ENCODE measurements at places on chromosomes 7 and 10.
A peak's percentile ranks its signal among the peaks of the same experiment; 100 is the strongest.

GRCh38 chr10:74058658-74059057 is 60.7 kb downstream of the VCL start:
- DNase-seq: no peak

- DNase-seq: no peak
Measured at GRCh38 chr7:151210087-151210854, at the start of gene H2BK1. TSS of gene H2BK1 (minus strand) at chr7:151210488. CDS start at chr7:151210318, 170 bp downstream.

GRCh38 chr10:47383261-47384147 is 589 bp downstream of the ZNF488 start:
- no peak for DNase-seq

GRCh38 chr10:62724465-62724864 is 80.1 kb upstream of the ADO start:
- no peak for DNase-seq

GRCh38 chr7:1257863-1258262 is 25.2 kb downstream of the UNCX start:
- no peak for DNase-seq

DNA sequence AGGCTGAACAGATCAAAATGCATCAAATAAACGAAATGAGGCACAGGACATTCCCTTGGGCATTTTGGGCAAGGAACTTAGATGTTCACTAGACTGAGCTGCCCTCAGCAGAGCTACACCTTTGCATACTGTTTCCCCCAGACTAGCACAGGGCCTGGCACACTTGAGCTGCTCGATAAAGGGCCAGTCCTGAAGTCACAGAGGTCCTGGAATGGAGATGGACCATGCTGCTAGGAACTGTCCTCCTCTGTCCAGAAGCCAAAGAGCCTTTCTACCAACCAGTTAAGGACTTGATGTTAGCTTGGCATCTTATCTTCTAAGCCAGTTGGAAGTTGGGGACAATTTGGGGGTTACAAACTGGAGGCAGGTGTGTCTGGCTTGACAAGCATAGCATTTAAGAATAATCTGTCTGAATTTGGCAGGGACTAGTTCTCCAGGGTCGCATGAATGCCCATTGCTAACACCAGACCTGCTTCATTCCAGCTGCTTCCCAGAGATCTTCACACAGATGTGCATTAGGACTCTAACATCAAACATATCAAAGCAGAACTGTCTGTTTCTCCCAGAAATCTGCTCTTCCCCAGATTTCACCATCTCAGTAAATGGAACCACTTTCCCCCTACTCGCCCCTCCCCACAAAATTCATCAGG is 152.2 kb upstream of the PDE1C start:
- DNase-seq: no peak

- DNase-seq: no peak
Measured at GRCh38 chr7:80206763-80207162, 72.1 kb downstream of the GNAI1 start.

DNA sequence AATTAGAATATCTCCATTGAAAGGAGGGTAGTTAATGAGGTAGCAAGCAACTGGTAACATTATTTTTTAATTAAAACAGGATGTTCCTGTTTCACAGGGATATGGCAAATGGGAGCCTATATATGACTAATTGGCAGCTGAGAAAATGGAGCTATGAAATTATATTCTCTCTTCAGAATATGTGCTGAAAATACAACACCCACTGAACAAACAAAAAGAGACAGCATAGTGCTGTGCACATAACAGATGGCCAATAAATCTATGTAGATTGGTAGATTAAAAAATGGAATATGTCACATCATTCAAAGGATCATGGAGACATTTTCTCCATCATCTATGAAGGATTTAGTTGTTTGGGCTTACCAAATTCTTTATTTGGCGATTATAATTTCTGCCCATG is 362.0 kb downstream of the GPR37 start:
- no peak for DNase-seq

DNA sequence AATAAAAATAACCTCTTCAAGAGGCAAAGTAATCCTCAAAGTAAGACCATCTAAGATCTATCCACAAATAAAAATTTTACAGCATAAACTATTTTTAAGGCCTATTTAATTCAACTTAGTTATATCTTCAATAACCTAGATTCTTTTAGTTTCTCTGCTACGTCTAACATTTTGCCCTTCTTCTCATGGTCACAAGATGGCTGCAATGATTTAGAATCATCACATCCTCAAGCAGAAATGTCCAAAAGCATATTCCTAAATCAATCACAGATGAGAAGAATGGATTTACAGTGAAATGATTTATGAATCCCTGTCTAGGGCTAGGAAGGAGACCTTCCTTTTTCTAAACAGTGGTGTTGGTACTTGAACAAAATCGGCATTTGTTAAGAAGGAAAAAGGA is 304.7 kb downstream of the ARHGAP12 start:
- DNase-seq: no peak

DNA sequence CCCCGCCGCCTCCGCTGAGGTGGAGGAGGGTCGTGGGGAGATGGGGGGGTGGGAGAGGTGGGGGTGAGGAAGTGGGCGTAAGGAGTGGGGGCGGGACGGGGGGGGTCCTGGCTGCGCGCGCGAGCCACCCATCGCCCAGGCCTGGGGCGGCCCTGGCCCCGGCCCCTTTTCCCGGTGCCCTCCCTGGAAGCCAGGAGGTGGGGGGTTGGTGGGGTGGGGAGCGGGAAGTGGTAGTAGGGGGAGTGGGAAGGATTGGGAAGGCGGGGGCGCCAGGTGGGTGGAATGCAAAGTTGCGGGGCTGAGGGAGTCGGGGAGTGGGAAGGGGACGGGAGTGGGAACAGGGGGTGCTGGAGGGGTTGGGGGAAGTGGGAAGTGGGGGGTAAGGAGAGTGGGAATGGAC is 319 bp upstream of the MMD2 start:
- DNase-seq: no peak

- DNase-seq: no peak
Measured at GRCh38 chr10:126705131-126705530, 34.6 kb upstream of the C10orf90 start.

- DNase-seq: no peak
Measured at GRCh38 chr7:17029150-17029549, 147.4 kb upstream of the AGR3 start.

- no peak for DNase-seq
Measured at GRCh38 chr10:30095631-30096422, 36.4 kb upstream of the JCAD start.

GRCh38 chr10:33428682-33429081 is 94.2 kb upstream of the NRP1 start:
- no peak for DNase-seq

- no peak for DNase-seq
Measured at GRCh38 chr10:98519841-98520240, 73.1 kb upstream of the HPS1 start.

DNA sequence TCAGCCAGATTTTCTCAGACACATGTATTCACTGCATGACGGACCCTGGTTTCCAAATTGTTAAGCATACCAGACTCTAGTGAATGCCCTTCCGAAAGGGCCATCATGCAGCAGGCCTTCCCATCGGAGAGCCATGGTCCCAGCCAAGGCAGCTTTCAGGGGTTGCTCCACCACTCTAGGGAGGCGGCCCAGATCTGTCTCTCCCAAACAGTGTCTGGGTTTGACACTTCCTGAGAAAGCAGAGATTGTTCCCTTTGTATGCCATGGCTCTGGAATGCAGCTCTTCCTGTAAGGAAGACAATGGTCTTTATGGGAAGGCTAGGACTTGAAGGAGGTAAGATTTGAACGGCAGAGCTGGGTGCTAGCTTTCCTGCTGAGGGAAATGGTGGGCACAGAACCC is 178.8 kb upstream of the BMPER start:
- no peak for DNase-seq

GRCh38 chr7:135211179-135211945 is at the start of gene WDR91:
TSS of gene WDR91 (minus strand) at chr7:135211526. CDS start at chr7:135211502, 24 bp downstream.
- DNase-seq: peak; percentile 92

- DNase-seq: peak; percentile 10
Measured at GRCh38 chr10:6473901-6474370, 106.1 kb downstream of the PRKCQ start.

- DNase-seq: no peak
Measured at GRCh38 chr10:59971915-59972314, 65.6 kb upstream of the CCDC6 start.

DNA sequence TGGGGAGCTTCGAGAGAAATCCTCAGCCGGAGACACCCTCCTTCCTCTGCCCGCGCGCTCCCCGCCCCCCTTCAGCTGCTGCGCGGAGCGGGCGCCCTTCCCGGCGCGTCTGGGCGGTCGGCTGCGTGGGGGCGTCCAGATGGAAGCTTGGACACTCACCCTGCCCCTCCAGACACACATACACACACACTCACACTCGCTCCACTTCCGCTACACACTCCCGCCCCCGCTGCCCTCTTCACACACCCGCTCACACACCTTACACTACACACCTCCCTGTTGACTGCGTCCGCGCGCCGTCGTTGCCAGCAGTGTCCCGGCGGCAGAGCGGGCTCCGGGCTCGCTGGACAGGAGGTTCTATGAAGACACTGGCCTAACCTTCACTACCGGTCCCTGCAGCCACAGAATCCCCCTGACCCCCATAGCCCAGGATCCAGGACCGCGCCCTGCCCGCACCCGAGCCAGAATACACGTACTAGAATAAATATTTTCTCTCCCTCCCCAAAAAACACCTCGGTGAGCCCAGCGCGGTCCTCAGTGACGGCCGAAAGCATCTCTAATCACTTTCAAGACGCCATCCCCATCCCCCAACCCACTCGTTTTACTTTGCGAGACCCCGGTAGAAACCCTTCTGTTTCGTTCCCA is 1.1 kb upstream of the EGR2 start:
- peak; percentile 26 for DNase-seq

GRCh38 chr7:30463405-30464145 is 15.0 kb downstream of the NOD1 start:
- DNase-seq: no peak

GRCh38 chr10:123772645-123773508 is 106.7 kb downstream of the GPR26 start:
- DNase-seq: no peak

DNA sequence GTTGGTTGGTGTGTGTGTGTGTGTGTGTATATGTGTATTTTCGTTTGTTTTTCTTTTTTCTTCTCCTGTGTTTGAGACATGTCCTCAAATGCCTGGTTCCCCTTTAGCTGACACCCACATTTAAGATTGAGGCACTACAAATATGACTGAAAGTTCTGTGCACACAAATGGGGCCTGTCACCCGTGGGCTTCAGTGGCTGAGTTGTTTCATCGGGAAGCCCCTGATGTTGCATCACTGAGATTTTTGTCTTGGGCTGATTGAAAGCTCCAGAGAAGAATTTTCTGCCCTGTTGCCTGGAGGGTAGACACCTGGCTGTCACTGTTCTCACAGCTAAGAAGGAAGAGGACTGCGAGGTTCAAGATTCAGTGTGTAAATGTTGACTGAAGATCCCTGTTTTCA is 283.8 kb upstream of the C7orf33 start:
- DNase-seq: no peak

DNA sequence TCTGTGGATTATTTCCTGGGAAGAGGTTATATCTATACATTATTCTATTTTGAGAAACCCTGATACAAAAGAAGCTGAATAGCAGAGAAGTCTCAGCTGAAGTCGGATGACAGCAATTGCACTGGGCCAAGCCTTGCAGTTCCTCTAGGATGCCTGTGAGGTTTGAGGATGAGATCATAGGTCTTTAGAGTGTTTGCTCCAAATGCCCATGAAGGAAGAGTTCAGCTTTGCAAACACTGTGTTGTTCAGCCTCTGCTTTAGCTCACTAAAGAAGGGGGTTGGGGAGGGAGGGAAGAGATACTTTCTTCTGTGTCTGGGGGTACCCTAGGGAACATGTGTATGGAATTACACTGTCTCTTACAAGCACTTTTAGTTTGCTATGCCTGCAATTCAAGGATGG is 282.5 kb upstream of the NRP1 start:
- DNase-seq: no peak

- DNase-seq: no peak
Measured at GRCh38 chr10:4006051-4006450, 221.0 kb upstream of the KLF6 start.

DNA sequence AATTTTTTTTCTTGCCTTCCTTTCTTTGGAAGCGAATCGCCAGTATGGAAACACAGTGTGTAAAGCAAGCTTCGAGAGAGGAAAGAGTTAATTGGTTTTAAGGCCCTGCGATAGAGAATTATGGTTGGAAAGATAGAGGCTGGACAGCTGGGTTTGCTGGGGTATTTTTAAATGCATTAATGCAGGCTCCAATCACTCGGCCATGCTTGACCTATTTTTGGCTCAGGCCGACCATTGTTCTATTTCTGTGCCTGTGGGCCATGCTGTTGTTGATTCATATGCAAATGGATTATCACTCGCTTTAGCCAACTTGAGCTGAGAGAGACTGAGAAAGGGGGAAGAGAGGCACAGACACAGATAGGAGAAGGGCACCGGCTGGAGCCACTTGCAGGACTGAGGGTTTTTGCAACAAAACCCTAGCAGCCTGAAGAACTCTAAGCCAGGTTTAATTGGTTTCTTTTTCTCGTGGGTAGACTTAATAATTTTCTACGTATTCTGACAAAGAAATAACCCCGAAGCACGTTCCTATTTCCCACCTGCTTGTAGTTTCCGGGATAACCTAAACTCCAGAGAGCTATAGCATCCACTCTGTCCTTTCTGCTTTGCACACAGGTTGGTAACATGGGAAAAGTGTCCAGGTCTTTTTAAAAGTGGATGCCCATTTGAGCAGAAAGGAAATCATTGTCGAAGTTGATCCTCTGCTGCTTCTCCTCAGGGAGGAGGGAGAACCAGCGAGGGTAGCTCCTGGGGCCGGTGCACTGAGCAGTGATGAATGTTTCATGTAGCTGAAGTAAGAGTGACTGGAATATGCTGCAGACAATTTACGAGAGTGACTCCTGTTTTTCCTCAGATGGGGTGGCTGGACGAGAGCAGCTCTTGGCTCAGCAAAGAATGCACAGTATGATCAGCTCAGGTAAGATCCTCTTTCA is at the start of gene HDAC9:
HDAC9 (plus strand) TSS at position 338 of the 929 bp plus-strand sequence; CDS start at position 892, 554 bp downstream.
- peak; percentile 46 for DNase-seq

GRCh38 chr10:48418189-48418788 is 111.8 kb downstream of the MAPK8 start:
- no peak for DNase-seq

- no peak for DNase-seq
Measured at GRCh38 chr10:86252556-86252955, 114.0 kb downstream of the GRID1 start.

DNA sequence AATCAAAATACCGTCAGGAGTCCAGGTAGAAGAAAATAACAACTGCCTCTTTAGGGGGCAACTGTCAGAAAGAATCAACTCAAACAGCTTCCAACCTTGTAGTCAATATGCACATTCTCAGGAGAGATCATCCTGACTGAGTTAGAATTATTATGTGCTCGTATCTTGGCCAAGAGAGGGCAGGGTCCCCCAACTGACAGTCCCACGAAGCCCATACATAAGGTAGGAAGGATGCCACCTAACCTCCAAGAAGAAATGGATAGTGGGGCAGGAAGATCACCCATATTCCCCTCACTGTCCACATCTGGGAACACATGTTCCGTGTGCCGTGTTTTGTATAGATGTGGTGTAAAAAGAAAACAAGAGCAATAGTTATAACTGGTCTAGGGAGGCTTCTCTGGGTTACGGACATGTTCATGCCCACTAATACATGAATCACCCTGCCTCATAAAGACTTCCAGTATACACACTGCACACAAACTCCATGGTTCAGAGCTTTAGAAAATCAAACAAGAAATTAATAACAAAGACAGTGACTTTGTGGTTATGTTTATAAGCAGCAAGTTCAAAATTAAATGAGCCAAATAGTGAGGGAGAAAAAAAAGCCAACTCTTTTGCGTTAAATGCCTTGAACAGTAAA is 295.6 kb downstream of the FGFR2 start:
- no peak for DNase-seq

- no peak for DNase-seq
Measured at GRCh38 chr7:94556028-94556427, 46.4 kb downstream of the CASD1 start.

Data from EL (cell line).